ENCODE measurements at places on chromosomes 13 and 19. TPM values are rescaled to one million over a fixed set of nuclear protein-coding genes. Genes with fewer than 3 reads are reported as not detected.

Gene MBD3L3
- not detected for total RNA-seq

Gene FGF21
- not detected for total RNA-seq

Gene RB1
- total RNA-seq, result 33.5 TPM

Gene ZNF180
- total RNA-seq, result 9.3 TPM

DNA sequence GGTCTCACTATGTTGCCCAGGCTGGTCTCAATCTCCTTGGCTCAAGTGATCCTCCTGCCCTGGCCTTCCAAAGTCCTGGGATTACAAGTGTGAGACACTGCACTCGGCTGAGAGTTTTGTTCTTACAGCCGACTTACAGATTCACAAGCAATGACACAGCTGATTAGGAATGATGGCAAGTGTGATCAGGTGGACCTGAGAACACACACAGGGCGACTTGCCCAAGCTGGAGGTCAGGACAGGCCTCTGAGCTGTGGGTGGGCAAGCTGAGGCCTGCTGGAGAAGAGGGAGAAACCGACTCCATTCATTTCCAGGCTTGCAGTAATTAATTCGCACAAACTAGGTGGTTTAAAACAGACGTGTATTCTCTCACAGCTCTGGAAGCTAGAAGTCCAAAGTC is 8.1 kb upstream of the ATG4D start:
- no peaks in the 10 kb centered on the region for H3K27me3 ChIP-seq
- H3K4me3 ChIP-seq, result no peak overlapping the region
- H3K27ac ChIP-seq, result no peak overlapping the region
- no peaks in the 10 kb centered on the region for H3K4me1 ChIP-seq
- DNase-seq, result no peak
- H3K36me3 ChIP-seq, result no peaks in the 10 kb centered on the region

GRCh38 chr19:38683393-38684077 is 36.1 kb downstream of the ACTN4 start:
- no peaks in the 10 kb centered on the region for H3K36me3 ChIP-seq
- peak overlapping the region; percentile 97 for H3K27ac ChIP-seq
- DNase-seq, result peak; percentile 80
- H3K27me3 ChIP-seq, result no peaks in the 10 kb centered on the region

- H3K27me3 ChIP-seq, result no peaks in the 10 kb centered on the region
- no peak overlapping the region for H3K27ac ChIP-seq
- DNase-seq, result no peak
- H3K36me3 ChIP-seq, result no peaks in the 10 kb centered on the region
These were observed 22.1 kb downstream of the ADGRL1 start for GRCh38 chr19:14183741-14184350.

DNA sequence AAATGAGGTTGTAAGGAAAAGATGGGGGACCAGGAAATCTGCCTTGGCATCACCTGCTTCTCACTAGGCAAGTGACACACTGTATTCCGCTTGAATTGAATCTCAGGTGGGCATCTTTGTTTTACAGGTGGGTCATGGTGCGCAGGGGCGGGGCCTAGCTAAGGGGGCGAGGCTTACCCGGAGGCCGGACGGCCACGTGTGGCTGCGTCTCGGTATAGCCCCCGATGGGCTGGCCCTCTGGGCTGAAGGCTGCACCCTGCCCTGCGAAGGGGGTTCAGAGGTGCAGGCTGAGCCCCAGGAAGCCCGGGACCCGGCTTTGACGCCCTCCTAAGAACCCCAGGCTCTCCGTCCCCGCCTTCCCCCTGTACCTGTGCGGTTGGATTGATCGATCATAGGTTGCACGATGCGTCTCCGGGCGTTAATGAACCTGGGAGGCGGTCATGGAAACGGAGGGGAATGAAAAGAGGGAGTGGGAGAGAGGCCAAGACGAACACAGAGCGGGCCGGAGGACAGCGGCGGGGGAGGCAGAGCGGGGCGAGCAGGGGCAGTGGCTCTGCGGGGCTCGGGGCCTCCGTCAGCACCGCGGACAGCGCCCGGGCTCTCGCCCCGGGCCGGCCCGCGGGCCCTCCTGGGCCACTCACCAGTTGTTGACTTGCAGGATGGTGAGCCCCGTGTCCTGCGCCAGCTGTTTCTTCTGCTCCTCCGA is 12.5 kb downstream of the MEIS3 start:
- H3K36me3 ChIP-seq, result no peaks in the 10 kb centered on the region
- H3K27ac ChIP-seq, result no peak overlapping the region
- H3K27me3 ChIP-seq, result peaks cover 20% of the 10 kb centered on the region
- no peak overlapping the region for H3K4me3 ChIP-seq
- DNase-seq, result no peak

- no peak overlapping the region for H3K4me3 ChIP-seq
- H3K27me3 ChIP-seq, result no peaks in the 10 kb centered on the region
- no peak overlapping the region for H3K27ac ChIP-seq
- DNase-seq, result peak; percentile 62
- H3K36me3 ChIP-seq, result no peaks in the 10 kb centered on the region
These were observed 36.8 kb upstream of the TPM4 start for GRCh38 chr19:16039545-16039944.
